ENCODE measurements at places on chromosomes 1 and 21.
A peak's percentile ranks its signal among the peaks of the same experiment; 100 is the strongest.

- DNase-seq: no peak
These were observed 45.9 kb downstream of the TRIM11 start for GRCh38 chr1:228360533-228361313.

GRCh38 chr1:1072299-1072848 lies 1.7 kb downstream of the RNF223 start:
- DNase-seq: no peak

DNA sequence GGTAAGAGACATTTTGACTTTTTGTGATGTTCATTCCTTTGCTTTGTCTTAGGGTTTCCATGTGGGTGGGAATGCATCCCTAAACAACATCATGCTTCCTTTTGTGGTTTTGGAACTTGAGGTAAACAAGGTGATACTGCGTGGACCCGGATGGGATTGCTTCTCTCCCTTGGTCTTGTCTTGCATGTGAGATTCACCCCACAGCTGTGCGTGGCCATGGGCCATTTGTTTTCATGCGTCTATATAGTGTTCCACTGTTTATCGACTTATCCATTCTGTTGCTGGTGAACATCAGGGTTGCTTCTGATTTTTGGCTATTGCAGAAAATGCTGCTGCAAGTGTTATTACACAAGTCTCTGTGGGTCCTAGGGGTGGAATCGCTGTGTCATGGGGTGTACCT lies 21.1 kb downstream of the CRYAA start:
- no peak for DNase-seq

GRCh38 chr1:77412820-77413530 lies 131.2 kb downstream of the AK5 start:
- no peak for DNase-seq

DNA sequence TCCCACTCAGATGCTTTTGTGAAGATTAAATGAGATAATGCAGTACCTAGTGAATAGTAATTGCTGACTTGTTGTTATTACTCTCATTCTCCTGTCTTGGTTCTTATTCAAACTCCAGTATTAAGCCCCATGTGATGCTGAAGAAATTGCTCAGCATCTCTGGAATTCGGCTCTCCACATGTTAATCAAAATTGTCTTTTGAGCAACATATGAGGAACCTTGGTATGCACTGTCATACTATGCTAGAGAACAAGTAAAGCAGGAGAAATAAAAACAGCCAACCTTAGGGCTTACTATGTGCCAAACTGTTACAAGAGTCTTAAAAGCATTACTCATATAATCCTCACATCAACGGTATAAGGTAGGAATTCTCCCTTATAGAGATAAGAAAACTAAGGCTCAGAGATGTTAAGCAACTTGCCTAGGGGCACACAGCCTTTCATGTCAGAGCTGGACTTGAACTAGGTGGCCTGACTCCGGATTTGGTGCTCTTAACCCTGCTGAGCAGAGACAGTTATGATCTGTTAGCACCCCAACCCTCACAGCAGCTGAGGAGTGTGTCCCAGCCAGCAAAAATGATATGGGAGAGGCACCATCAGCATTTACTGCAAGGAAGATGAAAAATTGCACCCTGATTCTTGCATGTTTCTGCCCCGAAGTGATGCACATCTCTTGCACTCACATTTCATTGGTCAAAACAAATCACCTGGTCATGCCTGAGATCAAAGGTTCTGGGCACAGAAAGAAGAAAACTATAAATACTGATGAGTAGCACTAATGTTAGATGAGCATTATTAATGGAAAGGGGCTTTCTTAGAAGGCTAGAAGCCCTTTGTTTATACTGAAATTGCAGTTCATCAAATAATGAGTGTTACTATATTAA lies 102.3 kb downstream of the OMA1 start:
- DNase-seq: no peak

- peak; percentile 65 for DNase-seq
These were observed 71.4 kb upstream of the FAM20B start for GRCh38 chr1:178954325-178954690.

DNA sequence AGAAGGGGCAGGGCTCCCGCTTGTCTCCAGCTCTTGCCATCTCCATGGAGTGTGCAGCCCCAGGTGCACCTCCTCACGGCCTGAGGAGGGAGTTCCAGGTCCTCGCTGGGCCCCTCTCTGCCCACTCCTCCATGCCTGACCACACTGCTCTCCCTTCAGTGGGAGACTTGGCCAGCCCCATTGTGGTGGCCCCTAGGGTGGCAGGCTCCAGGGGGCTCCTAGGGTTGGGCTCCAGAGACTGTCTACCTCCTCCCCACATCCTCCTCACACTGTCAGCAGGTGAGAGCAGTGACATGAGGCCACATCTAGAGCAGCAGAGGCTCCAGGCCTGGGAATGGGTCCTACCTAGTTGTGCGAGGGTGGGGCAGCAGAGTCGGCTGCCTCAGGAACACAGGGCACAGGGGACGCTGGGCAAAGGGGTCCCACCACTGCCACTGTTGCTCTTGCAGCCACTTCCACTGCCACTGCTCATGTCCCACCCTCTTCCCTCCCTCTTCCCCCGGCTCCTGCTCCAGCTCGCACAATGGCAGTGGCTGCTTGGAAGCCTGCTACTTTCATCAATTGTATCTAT lies 514.8 kb downstream of the MRPL39 start:
- no peak for DNase-seq

DNA sequence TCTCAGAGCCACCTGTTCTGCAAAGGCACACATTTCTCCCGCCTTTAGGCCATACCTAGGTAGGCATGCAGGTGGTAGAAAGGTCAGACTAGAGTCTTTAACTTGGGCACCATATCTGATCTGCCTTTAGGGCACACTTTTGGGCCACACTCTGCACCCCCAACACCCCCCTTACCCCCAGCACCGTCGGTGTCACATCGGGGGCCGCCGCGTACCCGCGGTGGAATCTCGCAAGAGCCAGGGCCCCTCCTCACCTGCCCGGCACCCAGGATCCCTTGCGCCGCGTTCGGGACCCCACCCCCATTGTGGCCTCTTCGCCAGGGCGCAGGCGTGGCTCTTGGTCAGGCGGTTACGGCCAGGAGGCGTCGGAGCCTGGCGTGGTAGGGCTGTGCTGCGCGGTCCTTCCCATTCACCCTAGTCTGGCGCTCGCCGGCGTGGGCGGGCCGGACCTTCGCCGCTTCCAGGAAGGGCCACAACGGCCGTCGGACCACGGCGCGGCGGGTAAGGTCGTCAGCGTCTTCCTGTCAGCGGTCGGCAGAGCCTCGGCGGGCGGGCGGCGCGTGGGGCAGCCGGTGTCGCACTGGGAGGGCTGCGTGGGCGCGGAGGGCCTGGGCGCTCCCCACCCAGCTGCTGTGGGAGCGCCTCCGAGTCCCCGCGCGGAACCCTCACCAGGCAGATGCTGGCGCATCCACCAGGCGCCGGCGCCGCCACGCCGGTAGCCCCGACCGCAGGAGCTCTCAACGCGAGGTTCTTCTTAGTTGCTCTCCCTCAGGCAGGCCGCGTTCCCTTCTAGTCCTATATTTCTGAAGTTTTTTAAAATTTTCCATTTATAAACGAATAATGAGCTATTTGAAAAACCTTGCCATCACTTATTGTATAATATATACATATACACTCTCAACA lies at the start of gene DNAH14:
TSS of gene DNAH14 (plus strand) at position 341 of the 903 bp plus-strand sequence. CDS start 23,028 bp downstream, outside the sequence.
- peak; percentile 67 for DNase-seq

DNA sequence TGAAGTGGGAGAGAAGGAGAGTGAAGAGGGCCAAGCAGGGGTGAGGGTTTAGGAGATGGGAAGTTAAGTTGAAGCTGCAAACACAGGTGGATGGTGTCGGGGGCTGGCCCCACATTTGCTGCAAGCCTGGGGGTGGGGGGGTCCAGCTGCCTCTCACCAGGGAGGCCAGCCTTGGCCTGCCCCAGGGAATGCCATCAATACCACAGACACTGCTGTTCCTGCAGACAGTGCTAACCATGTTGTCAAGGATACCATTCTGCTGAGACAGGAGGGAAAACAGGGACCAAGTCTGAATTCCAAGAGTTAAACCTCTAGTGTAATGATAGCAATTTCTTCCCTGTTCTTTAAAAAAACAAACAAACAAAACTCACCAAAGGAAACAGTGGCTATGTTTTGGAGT lies 8.0 kb downstream of the MECR start:
- DNase-seq: no peak

DNA sequence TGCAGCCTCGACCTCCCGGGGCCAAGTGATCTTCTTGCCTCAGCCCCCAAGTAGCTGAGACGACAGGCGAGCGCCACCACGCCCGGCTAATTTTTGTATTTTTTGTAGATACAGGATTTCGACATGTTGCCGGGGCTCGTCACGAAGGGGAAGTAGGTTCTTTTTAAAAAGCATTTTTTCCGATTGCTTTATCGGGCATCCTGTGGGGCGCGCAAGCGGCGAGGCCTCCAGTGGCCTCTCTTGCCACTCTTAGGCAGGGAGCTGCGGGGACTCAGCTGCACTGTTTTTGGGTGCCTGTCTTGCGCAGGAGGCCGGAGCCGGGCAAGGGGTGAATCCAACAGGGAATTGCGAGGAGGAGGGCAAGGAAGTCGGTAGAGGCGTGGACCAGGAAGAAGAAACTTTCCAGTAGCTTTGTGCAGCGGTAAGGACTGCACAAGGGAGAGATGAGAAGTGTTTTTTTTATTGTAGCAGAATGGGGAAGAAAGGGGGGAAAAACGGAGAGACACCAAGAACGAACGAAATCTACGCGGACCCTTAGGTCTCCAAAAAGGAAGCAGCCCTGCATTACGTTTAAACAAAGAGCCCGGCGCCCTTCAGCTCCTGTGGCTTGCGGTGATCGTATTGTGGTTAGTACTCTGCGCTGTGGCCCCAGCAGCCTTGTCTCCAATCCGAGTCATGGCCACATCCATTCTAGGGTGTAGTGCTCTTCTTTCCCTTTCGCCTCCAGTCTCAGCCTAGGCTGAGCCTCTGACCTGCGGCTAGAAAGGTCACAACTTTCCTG lies 164.8 kb downstream of the PPIAL4G start:
- DNase-seq: peak; percentile 4

DNA sequence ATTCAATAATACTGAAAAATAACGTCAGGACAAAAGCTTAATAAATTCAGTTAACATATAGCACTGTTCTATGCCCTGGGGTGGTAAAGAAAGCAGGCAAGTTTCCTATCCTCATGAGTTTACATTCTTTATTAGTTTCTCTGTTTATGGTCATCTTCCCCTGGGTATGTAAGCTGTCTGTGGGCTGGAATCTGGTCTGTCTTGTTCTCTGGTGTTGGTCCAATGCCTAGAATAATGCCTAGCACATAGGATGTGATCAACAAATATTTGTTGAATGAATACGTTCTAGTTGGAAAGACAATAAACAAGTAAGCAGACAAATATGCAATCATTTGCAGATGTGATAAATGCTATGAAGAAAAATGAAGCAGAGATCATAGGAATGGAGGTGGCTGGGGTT lies 7.2 kb upstream of the IGSF3 start:
- peak; percentile 47 for DNase-seq

- no peak for DNase-seq
These were observed 13.3 kb upstream of the VASH2 start for GRCh38 chr1:212937034-212937433.

- DNase-seq: peak; percentile 98
These were observed 16.7 kb upstream of the LYST start for GRCh38 chr1:235883261-235883927.

DNA sequence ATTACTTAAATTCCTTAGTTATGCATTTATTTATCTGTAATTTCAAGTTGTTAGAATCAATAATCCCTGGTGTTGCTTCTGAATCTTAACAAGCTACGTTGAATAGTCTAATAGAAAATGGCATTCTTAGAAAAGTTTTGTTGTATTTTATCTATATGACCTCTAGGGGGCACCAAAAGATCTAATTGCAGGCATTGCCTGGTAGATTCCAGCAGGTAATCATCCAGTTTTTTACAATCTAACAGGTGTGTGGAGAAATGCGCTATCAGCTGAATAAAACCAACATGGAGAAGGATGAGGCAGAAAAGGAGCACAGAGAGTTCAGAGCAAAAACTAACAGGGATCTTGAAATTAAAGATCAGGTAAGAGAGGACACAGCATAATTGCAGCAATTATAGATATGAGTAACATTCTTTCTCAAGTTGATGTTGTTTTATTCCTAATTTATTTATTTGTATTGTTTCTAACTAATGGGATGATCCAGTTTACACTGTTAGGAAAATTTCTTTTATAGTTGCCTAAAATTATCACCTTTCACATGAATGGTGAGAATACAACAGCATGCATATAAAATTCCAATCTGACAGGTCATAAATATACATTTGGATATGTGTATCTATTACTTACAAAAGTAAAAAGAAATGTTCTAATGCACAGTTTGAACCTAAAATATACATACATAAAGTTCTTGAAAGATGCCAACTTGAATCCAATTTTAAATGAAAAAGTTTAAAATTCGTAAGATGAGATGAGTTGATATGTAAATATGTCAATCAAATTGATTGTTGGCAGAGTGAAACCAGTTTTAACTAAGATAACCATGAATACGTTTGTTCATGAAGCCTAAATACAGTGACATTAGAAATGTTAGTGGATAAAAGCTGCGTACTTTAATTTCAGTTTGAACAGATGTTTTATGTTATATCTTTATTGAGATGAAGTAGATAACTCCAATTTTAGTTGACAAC lies 88.4 kb downstream of the SDCCAG8 start:
- peak; percentile 48 for DNase-seq

GRCh38 chr1:221670081-221670480 lies 71.8 kb downstream of the DUSP10 start:
- DNase-seq: no peak

GRCh38 chr1:89286549-89287180 lies 14.0 kb upstream of the GBP5 start:
- DNase-seq: no peak

DNA sequence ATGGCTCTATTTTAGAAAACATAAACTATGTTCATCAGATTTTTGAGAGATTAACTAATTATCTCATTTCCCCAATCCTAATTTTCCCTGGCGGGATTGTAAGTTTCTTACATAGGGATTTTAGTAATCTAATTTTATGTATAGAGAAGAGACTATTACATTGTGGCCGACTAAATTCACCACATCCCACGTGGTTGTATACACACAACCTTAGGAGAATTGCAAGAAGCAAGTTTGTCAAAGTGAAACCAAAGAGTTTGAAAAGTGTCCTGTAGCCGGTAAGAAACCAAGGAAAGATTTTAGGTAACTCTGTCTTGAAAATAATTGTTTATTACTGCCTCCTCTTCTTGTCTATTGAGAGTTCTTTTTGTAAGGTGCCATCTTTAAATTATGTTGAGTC lies 550.6 kb downstream of the LTN1 start:
- DNase-seq: no peak

GRCh38 chr1:160767395-160768294 lies 28.3 kb upstream of the LY9 start:
- no peak for DNase-seq

GRCh38 chr1:204709960-204710912 lies 24.7 kb upstream of the LRRN2 start:
- DNase-seq: no peak

GRCh38 chr1:224175617-224176016 lies 7.4 kb upstream of the DEGS1 start:
- peak; percentile 23 for DNase-seq

GRCh38 chr1:7209336-7209735 lies 424.1 kb downstream of the CAMTA1 start:
- DNase-seq: no peak

DNA sequence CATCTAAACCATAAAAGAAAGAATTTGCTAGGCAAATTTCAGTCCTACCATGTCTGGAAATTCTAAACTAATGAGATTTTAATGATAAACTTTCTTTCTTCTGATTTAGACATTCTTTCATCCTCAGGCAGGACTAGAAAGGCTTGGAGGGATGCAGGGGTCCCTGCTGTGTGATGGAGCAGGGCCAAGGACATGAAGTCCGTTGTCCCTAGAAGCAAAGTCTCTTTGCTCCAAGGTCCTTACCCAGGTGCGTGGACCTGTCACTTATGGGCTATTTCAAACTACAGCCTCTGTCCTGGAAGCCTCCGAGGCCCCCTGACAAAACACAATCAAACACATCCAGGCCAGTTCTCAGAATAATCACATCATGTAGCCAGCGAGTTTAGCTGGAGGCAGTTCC lies 26.6 kb downstream of the URB1 start:
- DNase-seq: no peak

All from fibroblast of villous mesenchyme (primary cell).